ENCODE measurements at places on chromosomes 16 and 17.

DNA sequence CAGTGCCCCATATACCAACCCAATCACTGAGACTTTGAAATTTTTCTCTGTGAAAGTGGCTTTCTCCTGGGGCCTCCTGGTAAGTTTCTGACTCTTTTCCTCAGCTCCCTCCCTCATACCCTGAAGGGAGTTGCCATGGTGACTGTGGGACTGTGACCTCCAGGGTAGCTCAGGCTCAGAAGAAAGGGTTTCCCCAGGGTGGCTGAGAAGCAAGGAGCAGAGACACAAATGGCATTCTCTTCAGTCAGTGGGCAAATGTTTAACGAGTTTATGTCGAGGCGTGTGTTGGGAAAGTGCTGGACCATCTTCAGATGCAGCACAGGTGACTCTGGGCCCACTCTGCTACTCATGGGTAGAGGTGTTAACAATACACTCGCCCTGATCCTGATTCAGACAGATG, 46.8 kb downstream of the MRPS23 start:
- no peak for DNase-seq

- DNase-seq = no peak
Observed at GRCh38 chr17:16492613-16493530, 879 bp upstream of the LRRC75A start.

- DNase-seq = no peak
Observed at GRCh38 chr16:27706866-27707685, 157.1 kb downstream of the KATNIP start.

- DNase-seq = no peak
Observed at GRCh38 chr17:8257801-8258200, 8.7 kb downstream of the PFAS start.

- DNase-seq = no peak
Observed at GRCh38 chr17:70286391-70286790, 117.1 kb downstream of the KCNJ2 start.

GRCh38 chr17:62725791-62726249, 82.3 kb downstream of the MARCHF10 start:
- no peak for DNase-seq

GRCh38 chr17:69428252-69428980, 13.9 kb downstream of the MAP2K6 start:
- no peak for DNase-seq

DNA sequence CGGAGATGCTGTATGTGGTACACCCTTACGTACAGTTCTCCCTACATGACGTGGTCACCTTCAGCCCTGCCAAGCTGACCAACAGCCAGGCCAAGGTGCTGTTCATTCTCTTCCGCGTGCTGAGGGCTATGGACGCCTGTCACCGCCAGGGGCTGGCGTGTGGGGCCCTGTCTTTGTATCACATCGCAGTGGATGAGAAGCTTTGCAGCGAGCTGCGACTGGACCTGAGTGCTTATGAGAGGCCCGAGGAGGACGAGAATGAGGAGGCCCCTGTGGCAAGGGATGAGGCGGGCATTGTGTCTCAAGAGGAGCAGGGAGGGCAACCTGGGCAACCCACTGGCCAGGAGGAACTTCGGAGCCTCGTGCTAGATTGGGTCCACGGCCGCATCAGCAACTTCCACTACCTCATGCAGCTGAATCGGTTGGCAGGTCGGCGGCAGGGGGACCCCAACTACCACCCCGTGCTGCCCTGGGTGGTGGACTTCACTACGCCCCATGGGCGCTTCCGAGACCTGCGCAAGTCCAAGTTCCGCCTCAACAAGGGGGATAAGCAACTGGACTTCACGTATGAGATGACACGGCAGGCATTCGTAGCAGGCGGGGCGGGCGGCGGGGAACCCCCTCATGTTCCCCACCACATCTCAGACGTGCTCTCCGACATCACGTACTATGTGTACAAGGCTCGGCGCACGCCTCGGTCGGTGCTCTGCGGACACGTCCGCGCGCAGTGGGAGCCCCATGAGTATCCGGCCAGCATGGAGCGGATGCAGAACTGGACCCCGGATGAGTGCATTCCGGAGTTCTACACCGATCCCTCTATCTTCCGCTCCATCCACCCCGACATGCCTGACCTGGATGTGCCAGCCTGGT, 1.4 kb downstream of the WDR81 start:
- no peak for DNase-seq

- no peak for DNase-seq
Observed at GRCh38 chr16:70493802-70494201, 29.6 kb downstream of the COG4 start.

DNA sequence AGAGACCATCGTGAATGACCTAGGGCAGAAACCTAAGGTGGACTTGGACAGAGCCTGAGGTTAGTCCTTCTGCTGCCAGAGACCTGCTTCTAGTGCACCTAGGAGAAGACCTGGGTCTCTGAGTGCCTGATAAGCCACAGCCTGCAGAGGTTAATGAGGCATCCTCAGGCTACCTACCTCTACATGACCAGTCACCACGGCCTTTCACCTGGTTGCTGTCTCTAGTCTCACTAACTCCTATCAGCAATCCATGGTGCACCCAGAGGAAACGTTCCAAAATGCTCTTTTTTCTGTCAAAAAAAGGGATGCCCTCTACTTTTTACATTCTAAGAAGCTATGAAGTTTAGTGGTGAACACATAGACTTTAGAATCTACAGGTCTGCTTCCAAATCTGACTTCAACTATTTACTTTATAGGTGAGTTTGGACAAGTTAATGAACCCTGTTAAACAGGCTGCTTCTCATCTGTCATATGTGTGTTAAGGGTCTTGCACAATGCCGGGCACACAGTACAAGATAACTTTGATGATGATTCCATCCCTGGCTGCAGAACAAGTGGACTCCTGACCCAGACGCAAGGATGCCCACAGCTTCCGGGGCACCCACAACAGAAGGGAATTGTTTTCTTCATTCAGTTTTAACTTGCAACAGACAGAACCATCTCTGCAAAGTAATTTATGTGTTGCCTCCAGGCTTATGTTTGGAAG, 469.9 kb upstream of the CDH5 start:
- no peak for DNase-seq

DNA sequence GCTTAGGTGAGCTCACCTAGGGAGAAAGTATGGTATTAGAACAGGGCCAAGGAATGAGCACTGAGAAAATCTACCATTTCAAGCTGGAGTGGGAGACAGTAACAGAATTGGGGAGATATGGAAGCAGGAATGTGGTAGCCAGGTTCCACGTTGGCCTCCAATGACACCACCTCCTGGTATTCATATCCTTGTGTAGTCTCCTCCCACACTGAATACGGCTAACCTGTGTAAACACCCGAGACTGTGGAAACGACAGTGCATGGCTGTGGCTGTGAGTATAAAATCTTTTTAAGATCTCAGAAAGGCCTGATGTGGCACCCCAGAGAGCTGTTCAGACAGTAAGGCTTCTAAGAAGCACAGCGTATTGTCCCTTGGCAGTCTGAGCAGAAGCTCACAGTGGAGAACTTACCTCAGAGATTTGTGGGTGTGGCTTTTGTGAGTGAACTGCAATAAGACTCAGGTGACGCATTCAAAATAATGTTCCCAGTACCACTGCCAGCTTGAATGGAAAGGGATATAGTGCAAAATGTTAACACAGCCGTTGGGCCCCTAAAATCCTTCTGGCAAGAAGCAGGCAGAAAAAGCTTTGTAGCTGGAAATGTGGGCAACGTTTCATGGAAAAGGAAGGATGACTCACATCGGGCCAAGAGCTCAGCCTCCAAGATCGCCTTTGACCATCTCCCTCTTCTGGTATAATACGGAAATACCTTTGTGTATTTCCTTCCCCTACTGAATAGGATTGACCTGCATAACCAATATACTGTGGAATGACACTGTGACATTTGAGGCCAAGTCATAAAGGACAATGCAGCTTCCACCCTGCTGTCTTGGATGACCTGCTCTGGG, 14.4 kb downstream of the SDR42E1 start:
- no peak for DNase-seq

GRCh38 chr16:17370731-17371285, 100.0 kb downstream of the XYLT1 start:
- DNase-seq = no peak

DNA sequence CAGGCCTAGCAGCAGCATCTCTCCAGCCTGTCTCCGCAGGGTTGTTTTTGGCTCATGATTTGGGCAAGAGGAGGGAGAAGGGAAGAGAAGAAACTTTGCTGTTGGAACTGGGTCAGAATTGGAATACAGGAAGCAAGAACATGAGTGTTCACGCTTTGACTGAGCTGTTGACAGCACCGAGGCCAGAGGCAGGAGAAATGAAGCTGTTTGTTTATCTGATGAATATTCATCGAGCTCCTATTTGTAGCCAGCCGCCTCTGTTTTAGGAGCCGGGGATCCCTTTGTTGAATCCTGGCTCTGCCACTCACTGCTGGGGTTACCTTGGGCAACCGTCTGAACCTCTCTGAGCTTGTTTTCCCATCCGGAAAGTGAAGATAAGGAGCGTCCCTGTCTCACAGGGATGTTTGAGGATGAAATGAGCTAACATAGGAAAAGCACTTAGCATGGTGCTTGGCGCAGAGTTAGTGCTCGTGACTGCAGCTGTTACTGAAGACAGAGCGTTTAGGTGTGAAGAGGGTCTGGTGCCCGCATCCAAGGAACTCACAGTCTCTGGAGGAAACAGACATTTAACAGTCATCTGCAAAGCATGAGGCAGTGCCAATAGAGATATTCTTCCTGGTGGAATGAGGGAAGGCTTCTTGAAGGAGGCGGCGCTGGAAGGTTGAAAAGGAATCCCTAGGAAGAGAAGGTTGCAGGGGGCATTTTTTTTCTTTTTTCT, 29.2 kb downstream of the RAP1GAP2 start:
- DNase-seq = no peak

DNA sequence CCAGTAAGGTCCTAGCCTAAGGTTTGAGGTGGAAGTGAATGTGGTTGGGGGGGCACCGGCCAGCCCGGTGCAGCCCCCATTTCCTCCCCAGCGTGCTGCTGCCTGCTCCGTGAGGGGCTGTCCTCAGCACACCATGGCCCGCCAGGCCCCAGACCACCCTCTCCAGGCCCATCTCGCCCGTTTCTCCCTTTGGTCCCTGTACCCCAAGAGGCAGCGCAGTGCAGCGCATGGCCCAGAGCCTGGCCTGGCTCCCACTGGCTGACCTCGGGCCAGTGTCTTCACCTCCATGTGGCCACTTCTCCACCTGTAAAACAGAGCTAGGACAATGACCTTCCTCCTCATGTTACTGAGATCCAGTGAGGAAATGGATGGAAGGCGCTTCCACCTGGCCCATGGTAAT, 170.0 kb upstream of the GSE1 start:
- no peak for DNase-seq

DNA sequence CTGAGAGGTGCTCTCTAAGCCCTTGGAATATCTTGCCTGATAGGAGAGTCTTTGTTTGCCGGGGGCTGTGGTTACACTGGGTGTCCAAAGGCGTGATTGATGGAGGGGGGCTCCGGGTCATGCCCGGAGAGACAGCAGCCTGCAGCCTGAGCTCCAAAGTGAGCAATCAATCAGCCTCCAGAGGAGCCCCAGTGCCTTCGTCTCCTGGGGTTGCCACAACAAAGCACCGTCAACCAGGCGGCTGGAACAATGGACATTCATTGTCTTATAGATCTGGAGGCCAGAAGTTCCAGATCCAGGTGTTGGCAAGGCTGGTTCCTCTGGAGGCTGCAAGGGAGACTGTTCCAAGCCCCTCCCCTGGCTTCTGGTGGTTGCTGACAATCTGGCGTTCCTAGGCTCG, 24.0 kb upstream of the GINS2 start:
- DNase-seq = no peak

DNA sequence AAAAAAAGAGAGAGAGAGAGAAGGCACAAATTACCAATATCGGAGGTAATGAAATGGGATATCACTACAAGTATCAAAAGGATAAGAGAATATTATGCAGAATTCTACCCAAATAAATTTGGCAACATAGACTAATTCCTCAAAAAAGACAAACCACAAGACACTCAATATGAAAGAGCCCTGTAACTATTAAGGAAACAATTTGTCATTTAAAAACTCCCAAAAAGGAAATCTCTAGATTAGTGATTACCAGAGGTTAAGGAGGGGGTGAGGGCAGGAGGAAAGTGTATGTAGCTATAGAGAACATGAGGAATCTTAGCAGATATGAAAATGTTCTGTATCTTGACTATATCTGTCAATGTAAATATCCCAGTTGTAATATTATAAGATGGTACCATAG, 54.0 kb downstream of the CFDP1 start:
- no peak for DNase-seq

DNA sequence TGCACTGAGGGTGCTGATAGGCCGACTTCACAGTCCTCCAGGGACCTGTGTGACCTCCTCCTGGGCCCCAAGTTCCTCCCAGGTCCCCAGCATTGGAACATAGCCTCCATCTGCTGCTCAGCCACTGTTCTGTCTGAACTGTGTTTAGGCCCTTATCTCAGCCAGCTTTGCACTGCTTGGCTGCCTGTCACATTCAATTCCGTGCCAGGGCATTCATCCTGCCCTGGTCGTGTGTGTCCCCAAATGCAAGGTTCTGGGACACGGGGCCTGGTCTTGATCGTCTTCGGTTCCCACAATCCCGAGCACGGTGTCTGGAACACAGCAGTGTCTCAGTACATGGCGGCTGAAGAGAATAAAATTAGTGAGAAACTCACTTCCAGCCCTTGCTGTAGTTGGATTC, 69.9 kb upstream of the NFAT5 start:
- no peak for DNase-seq

- peak; percentile 15 for DNase-seq
Observed at GRCh38 chr16:578870-579405, 9.2 kb downstream of the PIGQ start.

GRCh38 chr16:81277541-81278080, 37.2 kb upstream of the GAN start:
- DNase-seq = no peak

- no peak for DNase-seq
Observed at GRCh38 chr17:52536489-52536888, 378.0 kb upstream of the CA10 start.

- DNase-seq = no peak
Observed at GRCh38 chr17:50865060-50865867, 890 bp downstream of the TOB1 start.

DNA sequence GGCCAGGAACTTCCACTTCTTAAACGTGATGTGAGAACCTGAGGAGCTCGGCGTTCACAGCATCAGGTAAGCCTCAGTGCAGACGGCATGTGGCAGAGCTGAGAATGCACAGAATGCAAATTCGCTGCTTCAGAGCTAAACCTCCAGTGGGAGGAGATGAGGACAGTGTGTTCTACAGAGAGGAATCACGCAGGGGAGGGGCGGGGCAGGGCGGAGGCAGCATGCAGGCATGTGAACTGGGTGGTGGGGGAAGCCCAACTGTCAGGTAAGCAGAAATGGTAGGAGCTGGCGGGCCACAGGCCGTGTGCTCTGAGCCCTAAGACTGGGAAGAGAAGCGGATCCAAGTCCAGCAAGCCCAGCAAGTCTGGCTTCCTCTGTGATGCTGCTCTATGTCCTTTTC, 94.7 kb downstream of the ZNF778 start:
- DNase-seq = no peak

GRCh38 chr17:64015447-64015846, 5.0 kb downstream of the ICAM2 start:
- DNase-seq = no peak

DNA sequence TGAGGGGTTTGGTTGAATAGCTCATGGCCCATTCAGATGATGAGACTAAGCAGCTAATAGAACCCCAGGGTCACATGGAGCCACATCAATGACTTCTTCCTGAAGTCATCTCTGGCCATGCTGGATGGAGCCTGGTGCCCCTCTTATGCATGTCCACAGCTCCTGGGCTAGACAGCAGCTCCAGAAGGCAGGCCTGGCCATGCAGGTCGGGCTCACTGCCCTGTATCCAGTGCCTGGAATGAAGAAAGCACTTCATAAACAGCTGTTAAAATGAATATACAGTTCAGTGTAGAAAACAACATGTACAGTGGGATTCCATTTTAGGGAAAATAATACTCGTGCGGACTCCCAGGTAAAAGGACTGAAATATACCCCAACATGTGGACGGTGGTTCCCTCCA, 73.9 kb downstream of the GNAO1 start:
- DNase-seq = no peak

Data from stimulated activated CD8-positive, alpha-beta memory T cell treated with anti-CD3 and anti-CD28 coated beads, Interleukin-2, amount 100 ng/mL, for 1 hour (primary cell).